Neuronal stem cell (in vitro differentiated cells): ENCODE measurements at places on chromosomes 4 and X.

GRCh38 chr4:122917731-122918130, 4.7 kb downstream of the NUDT6 start:
- DNase-seq: no peak
- H3K4me3 ChIP-seq: no peak overlapping the region
- no peaks in the 10 kb centered on the region for H3K27me3 ChIP-seq
- H3K4me1 ChIP-seq: no peaks in the 10 kb centered on the region
- peaks cover 4% of the 10 kb centered on the region for H3K36me3 ChIP-seq
- no peak overlapping the region for H3K27ac ChIP-seq

DNA sequence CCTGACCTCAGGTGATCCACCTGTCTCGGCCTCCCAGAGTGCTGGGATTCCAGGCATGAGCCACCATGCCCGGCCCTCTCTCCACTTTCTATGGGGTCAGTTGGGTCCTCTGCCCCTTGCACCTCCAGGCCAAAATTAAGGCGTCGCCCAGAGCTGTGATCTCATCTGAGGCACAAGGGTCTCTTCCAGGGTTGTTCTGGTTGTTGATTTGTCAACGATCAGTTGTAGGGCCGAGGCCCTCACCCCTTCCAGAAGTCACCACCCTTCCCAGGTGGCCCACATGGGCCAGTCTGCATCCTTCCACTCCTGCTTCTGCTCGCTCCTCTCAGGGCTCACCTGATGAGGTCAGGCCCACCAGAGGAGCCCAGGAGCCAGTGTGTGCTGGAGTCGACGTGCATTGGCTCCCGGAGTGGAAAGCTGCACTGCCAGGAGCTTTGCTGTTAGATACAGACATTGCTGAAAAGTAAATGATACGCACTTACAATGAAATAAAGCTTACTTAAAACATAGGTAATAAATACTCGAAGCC, 14.3 kb upstream of the TMEM271 start:
- no peak overlapping the region for H3K4me3 ChIP-seq
- H3K4me1 ChIP-seq: peaks cover 1% of the 10 kb centered on the region
- no peak for DNase-seq
- no peaks in the 10 kb centered on the region for H3K36me3 ChIP-seq

GRCh38 chr4:62806816-62807215, 1602.4 kb downstream of the TECRL start:
- no peak overlapping the region for H3K27ac ChIP-seq
- no peaks in the 10 kb centered on the region for H3K4me1 ChIP-seq
- H3K36me3 ChIP-seq: no peaks in the 10 kb centered on the region
- H3K4me3 ChIP-seq: no peak overlapping the region
- DNase-seq: no peak

GRCh38 chr4:186724058-186724863, 605 bp upstream of the FAT1 start:
- no peaks in the 10 kb centered on the region for H3K27me3 ChIP-seq
- peak; percentile 57 for DNase-seq
- H3K27ac ChIP-seq: peak overlapping the region; percentile 94
- H3K4me1 ChIP-seq: peaks cover 3% of the 10 kb centered on the region
- no peaks in the 10 kb centered on the region for H3K36me3 ChIP-seq

- peaks cover 11% of the 10 kb centered on the region for H3K4me1 ChIP-seq
- peak overlapping the region; percentile 18 for H3K4me3 ChIP-seq
- no peaks in the 10 kb centered on the region for H3K27me3 ChIP-seq
- no peak for DNase-seq
- H3K36me3 ChIP-seq: no peaks in the 10 kb centered on the region
These were observed 145.8 kb upstream of the ATP6AP2 start for GRCh38 chrX:40434947-40435346.

DNA sequence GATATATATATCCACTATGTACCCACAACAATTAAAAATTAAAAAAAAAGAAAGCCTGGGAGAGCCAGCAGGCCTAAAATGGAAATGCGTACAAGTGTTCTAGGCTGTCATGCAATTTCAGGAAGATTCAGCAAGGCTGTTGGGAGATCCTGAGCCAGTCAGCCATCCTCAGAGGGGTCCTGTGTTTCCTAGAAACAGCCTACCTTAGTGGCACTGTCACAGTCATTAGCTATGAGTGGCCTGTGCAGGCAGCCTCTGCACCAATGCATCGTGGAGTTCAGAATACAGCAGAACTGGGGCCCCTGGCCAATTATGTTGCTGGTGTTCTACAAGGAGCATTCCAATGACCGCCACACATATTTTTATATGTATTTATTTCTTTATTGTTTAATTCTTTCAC, 21.0 kb upstream of the USP53 start:
- no peak for DNase-seq
- no peak overlapping the region for H3K4me3 ChIP-seq
- H3K36me3 ChIP-seq: no peaks in the 10 kb centered on the region
- no peaks in the 10 kb centered on the region for H3K4me1 ChIP-seq
- H3K27ac ChIP-seq: no peak overlapping the region
- no peaks in the 10 kb centered on the region for H3K27me3 ChIP-seq

- no peak overlapping the region for H3K27ac ChIP-seq
- no peaks in the 10 kb centered on the region for H3K27me3 ChIP-seq
- no peak for DNase-seq
- no peaks in the 10 kb centered on the region for H3K36me3 ChIP-seq
- peaks cover 3% of the 10 kb centered on the region for H3K4me1 ChIP-seq
- no peak overlapping the region for H3K4me3 ChIP-seq
These were observed 55.0 kb upstream of the PRDM5 start for GRCh38 chr4:120977435-120977997.

GRCh38 chr4:41192136-41192535, 22.2 kb downstream of the APBB2 start:
- H3K36me3 ChIP-seq: no peaks in the 10 kb centered on the region
- no peak for DNase-seq
- peaks cover 9% of the 10 kb centered on the region for H3K27me3 ChIP-seq
- no peaks in the 10 kb centered on the region for H3K4me1 ChIP-seq
- H3K4me3 ChIP-seq: no peak overlapping the region

DNA sequence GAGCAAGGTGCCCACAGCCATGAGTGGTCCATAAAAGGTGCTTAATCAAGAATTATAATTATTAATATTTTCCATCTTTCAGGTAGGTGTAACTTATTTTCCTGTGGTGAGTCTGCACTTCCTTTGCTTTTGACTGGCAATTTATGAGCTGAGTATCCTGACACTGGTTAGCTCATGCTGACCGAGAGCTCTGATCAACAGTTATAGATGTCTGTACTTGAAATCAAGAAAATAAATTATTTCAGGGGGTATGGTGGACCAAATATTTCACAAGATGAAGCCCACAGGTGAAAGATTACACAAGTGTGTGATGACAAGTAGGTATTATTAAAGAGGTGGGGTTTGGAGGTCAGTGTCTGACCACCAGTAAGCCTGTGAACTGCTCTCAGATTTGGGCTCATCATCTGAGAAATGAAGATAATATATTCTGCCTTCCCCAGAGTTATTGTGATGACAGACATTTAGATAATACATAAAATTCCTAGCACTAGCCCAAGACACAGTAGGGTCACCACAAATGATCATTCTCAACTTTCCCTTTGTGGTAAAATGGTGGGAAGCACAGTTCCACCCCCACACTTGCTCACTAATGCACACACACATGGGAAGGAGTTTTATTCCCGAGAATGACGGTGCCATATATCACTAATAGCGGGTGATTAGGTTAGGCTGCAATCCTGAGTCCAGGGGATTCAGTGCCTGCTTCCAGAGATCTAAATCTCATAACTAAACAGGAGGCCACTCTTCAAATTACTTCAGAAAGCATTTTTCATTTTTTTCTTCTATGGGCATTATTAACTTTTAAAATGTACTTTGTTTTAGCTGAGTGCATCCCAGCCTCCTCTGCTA, 34.0 kb upstream of the PACRGL start:
- no peak overlapping the region for H3K4me3 ChIP-seq
- no peaks in the 10 kb centered on the region for H3K27me3 ChIP-seq
- no peak for DNase-seq
- no peak overlapping the region for H3K27ac ChIP-seq
- no peaks in the 10 kb centered on the region for H3K4me1 ChIP-seq

DNA sequence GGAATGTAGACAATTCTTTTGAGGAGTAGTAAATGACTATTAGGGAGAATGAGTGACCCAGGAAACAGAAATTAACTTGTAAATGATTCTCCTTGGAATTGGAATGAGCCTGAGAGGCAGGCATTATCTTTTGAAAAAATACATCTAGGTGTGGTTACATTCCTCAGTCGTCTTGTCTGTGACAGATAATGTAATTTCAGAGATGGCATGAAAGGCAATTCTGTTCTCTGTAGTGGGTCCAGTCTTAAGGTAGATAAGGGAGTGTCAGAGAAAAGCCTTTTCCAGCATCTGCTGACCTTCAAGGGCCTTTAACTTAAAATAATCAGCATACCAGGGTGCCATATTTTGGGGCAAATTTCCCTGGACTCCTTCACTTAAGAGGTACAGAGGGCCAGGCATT, 35.1 kb downstream of the HERC6 start:
- H3K27ac ChIP-seq: no peak overlapping the region
- DNase-seq: no peak
- H3K36me3 ChIP-seq: no peaks in the 10 kb centered on the region
- no peaks in the 10 kb centered on the region for H3K27me3 ChIP-seq

- no peak overlapping the region for H3K4me3 ChIP-seq
- H3K36me3 ChIP-seq: peaks cover 12% of the 10 kb centered on the region
- peaks cover 8% of the 10 kb centered on the region for H3K4me1 ChIP-seq
- DNase-seq: no peak
- H3K27ac ChIP-seq: no peak overlapping the region
These were observed 56.2 kb downstream of the METTL14 start for GRCh38 chr4:118741301-118741855.
